Right atrium auricular region (tissue), 2 donors: ENCODE measurements at places on chromosomes 11 and 22. TPM values are rescaled to one million over a fixed set of nuclear protein-coding genes. Genes with fewer than 3 reads are reported as not detected.

DNA sequence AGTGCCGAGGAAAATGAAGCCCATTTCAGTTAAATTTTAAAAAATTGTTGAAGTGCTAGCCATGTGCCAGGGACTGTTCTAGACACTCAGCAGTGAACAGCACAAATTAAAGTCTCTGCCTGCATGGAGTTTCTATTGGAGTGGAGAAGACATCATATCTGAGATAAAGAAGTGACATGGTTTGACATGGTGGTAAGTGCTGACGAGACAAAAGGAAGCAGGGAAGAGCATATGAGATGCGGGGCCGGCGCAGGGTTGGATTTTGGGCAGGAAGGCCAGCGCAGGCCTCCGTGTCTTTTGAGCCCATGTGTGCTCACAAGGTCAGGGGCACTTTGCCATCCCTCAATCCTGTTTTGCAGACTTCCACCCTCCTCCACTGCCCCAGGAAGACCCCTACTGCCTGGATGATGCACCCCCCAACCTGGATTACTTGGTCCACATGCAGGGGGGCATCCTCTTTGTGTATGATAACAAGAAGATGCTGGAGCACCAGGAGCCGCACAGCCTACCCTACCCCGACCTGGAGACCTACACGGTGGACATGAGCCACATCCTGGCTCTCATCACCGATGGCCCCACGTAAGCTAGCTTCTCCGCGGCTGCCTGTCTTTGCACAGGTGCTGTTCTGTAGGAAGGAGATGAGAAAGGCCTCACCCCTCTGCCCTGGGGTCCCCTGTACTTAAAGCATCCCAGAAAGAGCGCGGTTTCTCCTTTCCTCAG, 29.6 kb downstream of the AMPD3 start:
- DNase-seq, result no peak

DNA sequence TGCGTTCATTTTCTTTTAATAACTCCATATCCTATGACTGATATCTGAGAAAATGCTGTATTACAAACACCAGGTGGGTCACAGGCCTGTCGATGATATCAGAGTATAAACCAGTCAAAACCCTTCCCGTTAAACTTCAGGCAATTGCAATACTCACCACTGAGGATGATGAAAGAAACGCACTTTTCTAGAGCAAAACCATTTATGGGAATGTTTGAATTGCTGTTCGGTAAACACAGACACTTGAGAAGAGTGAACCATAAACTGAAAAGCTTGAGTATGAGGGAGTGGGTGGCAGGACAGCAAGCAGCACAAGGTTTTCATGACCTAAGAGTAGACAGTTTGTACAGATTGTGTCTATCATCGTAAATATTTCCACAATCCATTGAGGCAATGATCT, 139.8 kb upstream of the CEP126 start:
- DNase-seq, result no peak

Gene TENM4
- total RNA-seq, result 0.30 TPM

Gene PLAAT3
- 111 TPM for total RNA-seq

Gene DHCR7
- total RNA-seq, result 26.8 TPM

Gene ROBO4
- total RNA-seq, result 21.6 TPM

Gene KCNK7
- total RNA-seq, result 0.39 TPM
